Bronchus fibroblast of lung (primary cell): ENCODE measurements at places on chromosomes 1 and 21. TPM values are rescaled to one million over a fixed set of nuclear protein-coding genes. Genes with fewer than 3 reads are reported as not detected.

Gene CCDC185
- not detected in 2 replicates for total RNA-seq

Gene GBP4
- not detected in 2 replicates for total RNA-seq

Gene LRRC71
- total RNA-seq = 0.15 and 1.3 TPM in 2 replicates

Gene SELL
- not detected in 2 replicates for total RNA-seq

Gene NBPF6
- not detected in 2 replicates for total RNA-seq

Gene PTGER3
- total RNA-seq = under 0.01 TPM in 1 of 2 replicates, not detected in the other

Gene GPR37L1
- not detected in 2 replicates for total RNA-seq

Gene AGBL4
- total RNA-seq = 0.15 TPM in 1 of 2 replicates, not detected in the other

Gene LAD1
- not detected in 2 replicates for total RNA-seq
